Activated T-cell treated with anti-CD3 and anti-CD28 coated beads for 48 hours (primary cell): ENCODE measurements at places on chromosomes 6 and 20.

DNA sequence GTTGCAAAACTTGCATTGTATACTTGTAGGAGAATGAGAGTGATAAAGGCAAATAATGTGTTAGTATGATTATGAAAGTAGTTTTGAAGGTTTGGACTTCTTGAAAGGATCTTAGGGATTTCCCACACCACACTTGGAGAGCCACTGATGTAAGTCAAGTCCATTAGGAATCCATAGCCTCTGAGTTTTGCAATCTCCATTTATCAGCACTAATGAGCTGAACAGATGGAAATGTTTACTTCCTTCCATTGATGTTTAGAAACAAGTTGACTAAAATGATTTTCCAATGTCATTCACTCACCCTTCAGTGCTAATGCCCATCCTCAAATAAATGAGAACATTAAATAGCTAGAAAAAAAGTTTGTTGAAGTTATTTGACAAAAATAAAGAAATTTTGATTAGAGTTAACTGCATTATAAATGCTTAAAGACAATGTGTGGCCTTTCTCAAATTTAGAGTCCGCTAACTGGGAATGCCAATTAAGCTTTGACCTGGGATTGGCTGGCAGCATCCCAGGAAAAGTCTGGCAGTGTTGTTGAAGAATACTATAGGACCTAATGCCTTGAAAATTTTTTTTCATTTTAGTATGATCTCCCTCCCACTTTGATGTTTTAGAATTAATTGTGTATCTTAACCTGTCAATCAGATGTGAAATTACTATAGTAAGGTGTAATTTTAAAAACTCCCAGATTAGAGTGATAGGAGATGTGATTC lies 68.0 kb downstream of the SLC35F1 start:
- no peak for DNase-seq

DNA sequence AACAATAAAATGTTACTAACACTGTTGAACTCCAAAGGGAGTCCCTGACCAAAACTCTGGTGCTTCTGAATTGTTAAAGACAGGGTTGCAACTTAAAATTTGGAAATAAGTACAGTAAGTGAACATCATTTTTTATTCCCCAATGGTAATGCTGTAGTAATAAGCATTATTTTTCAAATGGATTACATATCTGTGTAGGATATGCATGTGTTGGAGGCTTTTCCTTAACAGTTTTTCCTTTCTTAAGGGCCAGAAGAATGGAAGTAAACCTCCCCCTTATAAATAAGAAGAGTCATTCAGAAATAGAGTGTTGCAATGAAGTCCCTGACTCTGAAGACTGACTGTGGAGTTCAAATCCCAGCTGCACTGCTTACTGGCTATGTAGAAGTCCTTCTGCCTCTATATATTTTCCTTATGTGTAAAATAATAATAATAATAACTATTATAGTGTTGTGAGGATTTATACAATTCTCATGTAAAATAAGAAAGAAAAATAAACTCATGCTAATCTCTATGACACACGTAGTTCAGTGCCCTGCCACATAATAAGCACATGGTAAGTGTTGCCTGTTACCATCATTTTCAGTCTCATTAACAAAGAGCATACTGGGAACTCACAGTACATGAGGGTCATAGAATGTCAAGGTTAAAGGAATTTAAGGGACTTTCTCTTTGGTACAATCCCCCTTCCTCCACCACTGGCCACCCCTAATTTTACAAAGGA lies 129.8 kb upstream of the SMLR1 start:
- DNase-seq = no peak

GRCh38 chr6:116945809-116946208 lies 68.8 kb downstream of the RFX6 start:
- DNase-seq = no peak

GRCh38 chr6:604579-604978 lies 52.3 kb downstream of the HUS1B start:
- DNase-seq = no peak

DNA sequence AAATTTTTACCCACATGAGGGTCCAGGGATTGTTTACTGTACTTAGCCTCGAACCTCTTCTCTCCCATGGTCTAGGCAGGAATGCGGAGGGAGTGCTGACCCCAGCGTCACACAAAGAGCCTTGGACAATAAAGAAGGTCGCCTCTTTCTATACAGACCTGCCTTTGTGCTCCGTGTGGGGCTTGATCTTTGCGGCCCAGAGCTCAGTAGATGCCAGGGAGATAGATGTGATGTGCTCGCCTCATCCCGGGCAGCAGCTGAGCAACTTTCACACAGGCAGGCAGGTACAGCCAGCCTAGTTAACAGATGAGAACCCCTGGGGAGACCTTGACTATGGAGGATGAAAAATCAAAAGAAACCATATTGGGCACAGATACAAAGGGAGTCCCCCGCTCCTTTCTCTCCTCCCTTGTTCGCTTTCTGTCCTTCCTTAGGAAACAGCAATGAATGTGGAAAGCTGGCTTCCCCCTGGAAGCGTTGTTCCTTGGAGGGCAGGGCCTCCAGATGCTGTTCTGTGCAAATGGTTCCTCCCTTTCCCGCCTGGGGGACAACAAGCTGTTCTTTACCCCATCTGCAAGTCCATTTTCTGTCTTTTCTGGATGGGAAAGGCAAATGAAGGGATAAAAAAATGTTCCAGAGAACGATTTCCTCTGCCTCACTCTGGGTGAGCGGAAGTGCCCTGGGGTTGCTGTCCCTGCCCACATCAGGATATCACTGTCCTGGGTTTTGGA lies 128.3 kb downstream of the OLIG3 start:
- no peak for DNase-seq

DNA sequence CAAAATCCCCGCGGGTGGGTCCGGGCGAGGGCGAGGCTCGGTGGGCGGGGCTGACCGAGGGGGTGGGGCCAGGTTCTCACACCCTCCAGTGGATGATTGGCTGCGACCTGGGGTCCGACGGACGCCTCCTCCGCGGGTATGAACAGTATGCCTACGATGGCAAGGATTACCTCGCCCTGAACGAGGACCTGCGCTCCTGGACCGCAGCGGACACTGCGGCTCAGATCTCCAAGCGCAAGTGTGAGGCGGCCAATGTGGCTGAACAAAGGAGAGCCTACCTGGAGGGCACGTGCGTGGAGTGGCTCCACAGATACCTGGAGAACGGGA lies 809 bp downstream of the HLA-G start:
- DNase-seq = peak; percentile 18

DNA sequence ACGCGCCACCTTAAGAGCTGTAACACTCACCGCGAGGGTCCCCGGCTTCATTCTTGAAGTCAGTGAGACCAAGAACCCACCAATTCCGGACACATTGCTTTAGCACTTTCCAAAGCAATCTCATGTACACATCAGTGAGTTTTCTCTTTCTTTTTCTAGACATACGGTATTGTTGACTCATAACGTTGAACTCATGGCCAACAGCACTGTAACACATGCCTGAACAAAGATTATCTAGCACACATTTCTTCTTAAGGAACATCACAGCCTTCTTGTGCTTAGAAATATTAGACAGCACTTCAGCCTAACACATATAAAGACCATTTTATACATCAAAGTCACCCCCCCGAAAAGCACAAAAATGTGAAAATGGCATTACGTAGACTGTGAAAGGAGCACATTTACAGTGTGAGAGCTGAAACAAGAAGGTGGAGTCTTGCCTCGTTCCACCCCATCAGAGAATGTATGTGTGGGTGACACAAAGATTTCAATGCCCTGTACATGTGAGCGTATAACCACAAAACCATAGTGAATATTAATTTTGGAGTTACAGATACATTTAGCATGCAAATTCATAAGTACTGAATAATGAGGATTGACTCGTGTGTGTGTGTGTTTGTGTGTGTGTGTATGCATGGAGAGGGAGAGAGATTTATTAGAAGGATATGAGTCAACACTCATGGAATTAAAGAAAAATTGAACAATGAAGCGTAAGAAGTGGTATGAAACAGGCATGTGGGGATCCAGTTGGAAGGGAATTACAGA lies 134.1 kb downstream of the FAM83B start:
- DNase-seq = no peak

GRCh38 chr6:137736048-137736818 lies 130.8 kb upstream of the TNFAIP3 start:
- no peak for DNase-seq

GRCh38 chr6:37624606-37625574 lies 72.8 kb downstream of the MDGA1 start:
- no peak for DNase-seq

- DNase-seq = no peak
Observed at GRCh38 chr6:96789871-96790270, 47.4 kb downstream of the GPR63 start.

GRCh38 chr6:21824431-21825177 lies 231.1 kb downstream of the SOX4 start:
- DNase-seq = no peak

DNA sequence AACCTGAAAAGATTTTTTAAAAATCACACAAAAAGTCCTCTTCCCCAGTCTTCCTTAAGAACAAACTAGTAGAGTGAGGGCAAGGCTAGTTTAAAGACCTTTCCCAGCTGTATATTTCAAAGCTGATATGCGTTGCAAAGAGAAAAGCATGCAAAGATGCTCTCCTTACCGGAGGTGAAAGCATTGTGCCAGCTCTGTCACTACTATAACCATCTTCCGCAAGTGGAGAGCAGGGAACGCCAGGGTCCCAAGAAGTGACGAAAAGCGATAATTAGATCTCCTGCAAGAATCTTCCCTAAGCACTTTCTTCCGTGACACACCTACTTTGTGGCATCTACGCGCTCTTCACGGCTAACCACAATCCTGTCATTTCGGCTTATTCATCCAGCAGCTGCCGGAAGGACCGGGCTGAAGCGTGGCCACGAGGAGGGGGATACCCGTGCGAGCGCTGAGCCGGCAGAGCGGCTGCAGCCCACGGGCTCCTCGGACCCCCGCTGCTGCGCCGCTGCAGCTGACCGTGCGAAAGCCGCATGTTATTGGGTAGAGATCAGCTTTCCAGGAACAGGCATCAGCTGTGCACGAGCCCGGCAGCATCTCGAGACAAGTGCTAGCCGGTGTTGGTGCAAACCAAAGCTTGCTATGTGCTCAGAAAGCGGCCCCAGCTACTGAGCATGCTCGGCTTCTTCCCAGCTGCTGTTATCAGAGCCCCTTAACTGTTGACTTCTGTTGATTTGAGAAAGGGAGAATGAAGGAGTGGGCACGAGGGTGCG lies 57.2 kb upstream of the ARHGAP18 start:
- peak; percentile 58 for DNase-seq

- DNase-seq = no peak
Observed at GRCh38 chr6:4606821-4607704, 169.1 kb upstream of the CDYL start.
